ENCODE measurements at places on chromosomes 1 and 21.

DNA sequence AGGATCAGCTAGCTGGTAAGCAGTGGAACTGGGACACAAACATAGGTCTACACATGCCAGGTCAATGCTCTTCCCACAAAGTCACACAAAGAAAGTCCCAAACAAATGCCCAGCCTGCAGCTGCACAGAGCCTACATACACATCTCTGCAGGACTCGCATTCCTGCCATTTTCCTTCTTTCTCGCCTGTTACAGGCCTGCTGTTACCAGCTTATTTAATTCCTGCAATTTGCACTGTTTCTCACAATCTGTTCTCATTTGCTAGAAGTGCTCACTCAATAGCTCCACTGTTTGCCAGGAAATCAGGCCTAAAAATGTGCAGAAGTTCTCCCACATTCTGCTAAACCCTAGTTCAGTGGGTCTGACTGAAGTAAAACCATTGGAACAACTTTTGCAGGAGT lies 362.6 kb upstream of the C1orf87 start:
- DNase-seq, result no peak

DNA sequence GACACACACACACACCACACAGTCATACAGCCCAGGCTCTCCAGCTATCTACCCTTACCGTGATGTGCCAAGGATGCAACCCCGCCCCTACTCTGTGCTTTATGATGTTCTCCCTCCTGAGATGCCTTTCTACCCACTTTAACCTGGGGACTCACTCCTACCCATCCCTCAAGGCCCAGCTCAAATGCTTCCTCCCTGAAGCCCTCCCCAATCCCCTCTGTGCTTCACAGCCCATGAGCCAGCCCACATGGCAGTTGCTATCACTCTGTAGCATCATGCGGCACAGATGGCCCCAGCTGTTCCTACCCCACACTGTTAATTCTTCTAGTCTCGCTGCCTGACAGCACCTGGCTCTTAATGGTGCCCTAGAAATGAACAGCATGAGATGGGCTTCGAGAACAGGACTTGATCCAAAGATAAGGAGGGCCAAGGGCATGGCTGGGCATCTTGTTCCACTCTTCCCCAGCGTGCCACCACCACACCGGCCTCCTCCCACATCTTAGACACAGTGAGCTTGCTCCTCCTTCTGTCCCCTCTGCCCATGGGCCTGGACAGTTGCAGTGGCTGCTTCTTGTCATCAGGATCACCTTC lies 109.8 kb downstream of the GLIS1 start:
- DNase-seq, result no peak

- no peak for DNase-seq
These were observed 99.1 kb downstream of the PPIAL4G start for GRCh38 chr1:148383966-148384365.

GRCh38 chr1:230913496-230913895 lies 45.2 kb upstream of the C1orf198 start:
- DNase-seq, result no peak

- DNase-seq, result no peak
These were observed 259.9 kb upstream of the RAB4A start for GRCh38 chr1:229011022-229011421.

GRCh38 chr1:229972600-229973296 lies 94.3 kb upstream of the GALNT2 start:
- no peak for DNase-seq

DNA sequence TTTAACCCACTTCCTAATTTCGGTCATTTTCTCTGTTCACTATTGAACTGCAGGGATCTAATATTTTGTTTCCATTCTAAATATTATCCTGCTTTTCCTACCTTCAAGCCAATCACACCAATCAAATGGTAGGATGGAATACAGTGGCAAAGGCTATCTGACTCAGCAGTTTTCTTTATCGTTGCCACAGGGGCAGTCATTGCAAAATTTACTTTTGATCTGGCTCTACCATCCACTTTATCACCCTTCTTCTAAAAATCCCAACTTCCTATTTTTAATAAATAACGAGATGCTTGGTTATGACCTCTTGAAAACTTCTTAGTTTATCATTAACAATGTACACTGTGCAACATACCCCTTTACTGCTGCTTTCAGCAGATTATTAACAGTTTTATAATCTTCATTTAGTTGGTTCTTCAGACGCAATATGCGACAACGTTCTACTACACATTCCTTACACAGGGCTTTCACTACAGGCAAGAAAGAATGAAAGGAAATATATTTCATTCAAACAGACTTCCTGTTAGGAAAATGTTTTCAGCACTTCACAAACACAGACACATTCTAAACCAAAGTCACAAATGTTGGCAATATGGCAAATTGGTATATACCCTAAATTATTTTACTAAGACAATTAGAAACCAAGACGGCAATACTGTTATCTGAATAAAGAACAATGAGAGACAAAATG lies 52.3 kb upstream of the RAP1GAP start:
- DNase-seq, result no peak

- no peak for DNase-seq
These were observed 10.7 kb downstream of the H6PD start for GRCh38 chr1:9245230-9245619.

DNA sequence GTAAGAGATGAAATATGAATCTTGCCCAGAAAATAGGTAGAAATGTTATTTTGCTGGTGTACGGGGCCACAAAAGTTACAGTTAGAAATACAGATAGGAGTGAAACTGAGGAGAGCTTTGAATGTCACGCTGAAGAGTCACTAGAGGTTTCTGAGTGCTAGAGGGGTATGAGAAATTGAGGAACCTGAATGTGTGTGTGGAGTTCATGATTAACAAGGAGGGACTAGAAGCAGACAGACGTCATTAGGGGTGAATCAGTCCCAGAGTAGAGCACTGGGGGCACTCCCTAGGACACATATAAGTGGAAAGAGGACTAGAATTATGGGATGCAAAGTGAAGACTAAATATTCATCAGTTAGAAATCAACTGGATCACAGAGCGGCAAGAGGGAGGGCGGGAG lies 188.9 kb upstream of the MAP1LC3C start:
- no peak for DNase-seq

GRCh38 chr1:204589409-204590038 lies 73.3 kb downstream of the MDM4 start:
- no peak for DNase-seq
